ENCODE measurements at places on chromosomes 5 and 9.

- no peak for DNase-seq
Measured at GRCh38 chr9:87425202-87425601, 72.5 kb upstream of the DAPK1 start.

DNA sequence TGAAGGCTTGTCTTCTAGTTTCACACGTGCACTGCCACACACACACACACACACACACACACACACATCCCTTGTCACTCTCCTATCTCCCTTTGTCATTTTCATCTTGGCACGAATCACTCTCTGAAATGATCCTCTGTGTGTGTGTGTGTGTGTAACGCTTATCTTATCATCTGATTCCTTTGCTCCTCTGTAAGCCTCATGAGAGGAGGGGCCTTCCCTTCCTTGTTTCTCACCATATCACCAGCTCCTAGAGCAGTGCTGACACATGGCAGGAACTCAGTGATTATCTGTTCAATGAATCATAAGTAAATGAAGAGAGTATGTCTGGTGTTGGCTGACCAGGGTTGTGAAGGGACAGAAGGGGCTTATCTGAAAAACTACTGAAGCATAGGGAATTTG, 53.3 kb downstream of the PDE4D start:
- no peak for DNase-seq

DNA sequence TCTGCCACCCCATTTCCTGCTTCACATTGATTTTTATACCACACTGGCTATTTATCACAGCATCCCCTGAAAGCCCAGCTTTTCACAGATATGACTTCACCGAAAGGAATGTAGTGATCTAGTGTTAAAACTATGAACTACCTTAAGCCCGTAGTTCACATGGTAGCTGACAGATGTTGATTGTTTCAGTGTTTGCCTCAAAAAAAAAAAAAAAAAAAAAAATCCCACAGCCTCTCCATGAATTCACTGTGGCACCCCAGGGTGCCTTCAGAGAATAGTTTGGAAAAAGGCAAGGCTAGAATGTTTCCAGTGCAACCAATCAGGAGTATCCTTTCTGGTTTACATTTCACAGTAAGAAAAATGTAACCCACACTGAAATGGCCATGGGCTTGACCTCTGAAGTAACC, 37.1 kb downstream of the GLIS3 start:
- no peak for DNase-seq

GRCh38 chr9:108083160-108083750, 593.7 kb upstream of the KLF4 start:
- DNase-seq: no peak

DNA sequence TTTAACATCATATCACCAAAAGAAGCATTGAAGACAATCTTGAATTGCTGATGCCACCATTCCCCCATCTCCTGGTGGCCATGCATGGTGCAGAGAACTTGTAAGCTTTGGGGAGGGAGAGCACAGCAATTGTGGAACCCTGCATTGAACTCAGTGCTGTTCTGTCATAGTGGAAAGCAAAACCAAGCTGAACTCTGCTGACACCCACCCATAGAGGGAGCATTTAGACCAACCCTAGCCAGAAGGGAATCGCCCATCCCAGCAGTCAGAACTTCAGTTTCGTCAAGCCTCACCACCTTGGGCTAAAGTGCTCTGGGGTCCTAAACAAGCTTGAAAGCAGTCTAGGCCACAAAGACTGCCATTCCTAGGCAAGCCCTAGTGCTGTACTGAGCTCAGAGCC, 37.4 kb upstream of the RUSC2 start:
- DNase-seq: no peak

- DNase-seq: no peak
Measured at GRCh38 chr9:27433631-27434325, 90.3 kb upstream of the IFNK start.

DNA sequence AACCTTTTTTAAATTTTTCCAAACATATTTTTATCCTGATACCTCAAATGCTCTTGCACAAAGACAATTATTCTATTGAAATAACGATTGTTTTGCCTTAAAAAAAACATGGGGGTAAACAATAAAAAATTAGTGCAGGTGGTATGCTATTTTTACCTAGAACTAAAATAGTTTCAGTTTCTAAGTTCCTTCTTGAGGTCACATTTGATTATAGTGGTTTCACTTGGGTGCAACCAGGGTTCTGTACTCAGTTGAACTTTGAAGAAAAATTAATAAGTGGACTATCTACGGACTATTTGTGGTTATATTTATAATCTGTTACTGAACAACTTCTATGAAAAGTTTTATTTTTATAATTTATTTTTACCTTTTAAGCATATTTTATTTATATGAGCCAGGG, 387.1 kb upstream of the IZUMO3 start:
- DNase-seq: no peak

GRCh38 chr5:134873494-134873893, 677 bp upstream of the TXNDC15 start:
- no peak for DNase-seq

DNA sequence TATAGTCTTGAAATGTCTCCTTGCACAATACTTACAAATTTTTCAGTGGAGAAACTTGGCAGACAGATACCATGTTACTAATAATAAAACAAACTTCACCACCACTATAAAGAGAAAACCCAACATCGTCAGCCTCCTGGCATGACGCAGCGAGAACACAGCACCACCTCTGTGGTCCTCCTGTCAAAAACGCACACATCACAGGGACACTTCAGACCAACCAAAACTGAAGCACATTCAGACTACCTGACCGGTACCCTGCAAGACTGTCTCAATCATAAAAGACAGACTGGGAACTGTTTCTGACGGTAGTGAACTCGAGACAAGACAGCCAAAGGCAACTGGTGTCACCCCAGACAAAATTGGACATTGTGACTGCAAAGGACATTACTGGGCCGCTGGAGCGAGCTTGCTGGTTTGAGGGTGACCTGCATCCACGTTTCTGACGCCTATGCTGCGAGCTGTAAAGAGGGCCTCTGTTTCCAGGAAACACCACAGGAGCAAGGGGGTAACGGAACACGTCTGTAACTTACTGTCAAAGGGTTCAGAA, 34.4 kb downstream of the NSUN2 start:
- no peak for DNase-seq

DNA sequence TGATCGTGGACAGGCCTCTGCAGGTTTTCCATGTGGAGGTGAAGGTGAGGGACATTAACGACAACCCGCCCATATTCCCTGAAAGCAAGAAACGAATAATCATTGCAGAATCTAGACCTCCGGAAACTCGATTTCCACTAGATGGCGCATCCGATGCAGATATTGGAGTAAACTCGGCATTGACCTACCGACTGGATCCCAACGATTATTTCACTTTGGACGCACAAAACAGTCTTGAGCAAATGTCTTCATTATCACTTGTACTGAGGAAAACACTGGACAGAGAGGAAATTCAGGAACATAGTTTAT, 621 bp downstream of the PCDHA13 start:
- no peak for DNase-seq

- no peak for DNase-seq
Measured at GRCh38 chr9:19294219-19294618, 63.7 kb downstream of the DENND4C start.

GRCh38 chr9:81676395-81676794, 13.0 kb downstream of the TLE1 start:
- no peak for DNase-seq

DNA sequence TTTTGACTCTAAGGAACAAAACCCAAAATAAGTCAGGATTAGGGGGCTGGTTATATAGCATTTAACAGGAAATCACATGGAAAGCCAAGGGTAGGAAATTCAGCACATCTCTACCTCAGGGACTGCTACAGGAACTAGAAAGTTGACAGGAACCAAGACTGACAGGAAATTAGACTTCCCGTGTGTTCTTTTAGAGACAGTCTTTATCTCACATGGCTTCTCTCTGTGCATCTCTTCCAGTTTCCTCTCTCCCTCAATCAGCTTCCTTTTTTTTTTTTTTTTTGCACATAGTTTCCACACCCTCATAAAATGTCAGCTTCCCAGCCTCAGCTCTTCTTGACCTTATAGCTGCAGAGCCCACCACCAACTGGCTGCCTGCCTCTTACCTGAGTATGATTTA, 4.8 kb downstream of the RECK start:
- DNase-seq: no peak

DNA sequence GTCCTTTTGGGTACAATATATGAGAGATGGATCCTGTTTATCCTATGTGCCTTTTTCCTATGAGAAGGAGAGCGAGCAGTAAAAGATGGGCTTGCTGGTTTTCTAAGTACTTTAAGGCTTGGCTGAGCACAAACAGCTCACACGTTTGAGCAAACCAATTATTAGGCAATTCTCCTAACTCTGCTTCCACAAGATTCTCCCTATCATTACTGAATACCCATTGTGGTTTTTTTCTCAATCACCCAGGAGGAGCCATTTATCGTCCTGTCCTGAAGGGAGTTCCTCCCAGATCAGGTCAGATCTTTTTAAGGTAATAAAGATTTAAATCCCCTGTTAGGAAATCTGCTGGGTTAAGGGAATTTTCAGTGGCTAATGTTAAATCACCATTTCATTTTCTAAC, 19.4 kb upstream of the C1QTNF3 start:
- no peak for DNase-seq

DNA sequence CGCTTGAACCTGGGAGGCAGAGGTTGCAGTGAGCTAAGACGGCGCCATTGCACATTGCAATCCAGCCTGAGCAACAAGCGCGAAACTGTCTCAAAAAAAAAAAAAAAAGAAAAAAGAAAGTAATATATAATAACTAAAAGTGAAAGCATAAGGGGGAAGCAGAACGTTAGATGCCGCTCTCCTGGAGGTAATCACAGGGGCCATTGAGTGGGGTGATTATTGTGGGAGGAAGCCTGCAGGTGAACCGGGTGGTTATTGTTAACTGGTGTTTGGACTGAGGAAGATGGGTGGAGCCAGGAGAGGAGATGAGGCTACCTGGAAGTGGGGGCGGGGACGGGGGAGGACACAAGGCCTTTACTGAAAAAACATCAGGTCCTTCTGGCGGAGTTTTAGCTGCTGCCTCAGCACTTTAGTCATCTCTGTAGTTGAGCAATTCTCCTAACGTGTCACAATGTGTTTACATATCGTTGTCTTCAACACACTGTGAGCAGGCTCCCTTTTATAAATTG, 5.3 kb upstream of the TJP2 start:
- no peak for DNase-seq

GRCh38 chr9:37617161-37617560, 24.8 kb upstream of the TOMM5 start:
- DNase-seq: no peak

- no peak for DNase-seq
Measured at GRCh38 chr5:135254183-135254582, 144.8 kb downstream of the MACROH2A1 start.

Data from SHP77 treated with DMSO at 0.1 percent for 48 hours (cell line).